ENCODE measurements at places on chromosomes 7 and 10. TPM values are rescaled to one million over a fixed set of nuclear protein-coding genes. Genes with fewer than 3 reads are reported as not detected.
A peak's percentile ranks its signal among the peaks of the same experiment; 100 is the strongest.

DNA sequence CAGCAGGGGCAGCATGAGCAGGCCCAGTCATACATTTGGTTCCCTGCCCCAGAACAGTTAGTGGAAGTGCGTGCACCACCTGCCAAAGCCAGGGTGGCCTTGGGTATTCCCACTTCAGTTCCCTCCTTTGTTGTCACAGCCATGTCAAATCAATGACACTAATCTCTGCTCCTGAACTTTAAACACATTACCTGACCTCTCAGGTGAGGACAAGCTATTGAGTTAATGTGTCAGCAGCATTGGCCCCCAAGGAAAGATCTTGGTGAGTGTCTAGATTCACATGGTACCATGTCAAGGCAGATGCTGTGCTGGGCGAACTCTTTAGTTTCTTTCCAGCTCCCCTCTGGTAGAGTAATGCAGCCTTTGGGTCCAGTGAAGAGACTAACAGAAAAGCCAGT, 2.1 kb downstream of the CYP3A5 start:
- H3K27ac ChIP-seq: no peak overlapping the region
- no peak overlapping the region for H3K4me3 ChIP-seq
- no peak for DNase-seq
- H3K36me3 ChIP-seq: no peaks in the 10 kb centered on the region

- H3K4me3 ChIP-seq: no peak overlapping the region
- no peak for DNase-seq
- H3K27me3 ChIP-seq: no peaks in the 10 kb centered on the region
- H3K27ac ChIP-seq: no peak overlapping the region
Observed at GRCh38 chr10:127989481-127990012, 82.6 kb downstream of the PTPRE start.

GRCh38 chr7:11191574-11192220, 218.0 kb downstream of the PHF14 start:
- no peaks in the 10 kb centered on the region for H3K36me3 ChIP-seq
- peaks cover 8% of the 10 kb centered on the region for H3K4me1 ChIP-seq

DNA sequence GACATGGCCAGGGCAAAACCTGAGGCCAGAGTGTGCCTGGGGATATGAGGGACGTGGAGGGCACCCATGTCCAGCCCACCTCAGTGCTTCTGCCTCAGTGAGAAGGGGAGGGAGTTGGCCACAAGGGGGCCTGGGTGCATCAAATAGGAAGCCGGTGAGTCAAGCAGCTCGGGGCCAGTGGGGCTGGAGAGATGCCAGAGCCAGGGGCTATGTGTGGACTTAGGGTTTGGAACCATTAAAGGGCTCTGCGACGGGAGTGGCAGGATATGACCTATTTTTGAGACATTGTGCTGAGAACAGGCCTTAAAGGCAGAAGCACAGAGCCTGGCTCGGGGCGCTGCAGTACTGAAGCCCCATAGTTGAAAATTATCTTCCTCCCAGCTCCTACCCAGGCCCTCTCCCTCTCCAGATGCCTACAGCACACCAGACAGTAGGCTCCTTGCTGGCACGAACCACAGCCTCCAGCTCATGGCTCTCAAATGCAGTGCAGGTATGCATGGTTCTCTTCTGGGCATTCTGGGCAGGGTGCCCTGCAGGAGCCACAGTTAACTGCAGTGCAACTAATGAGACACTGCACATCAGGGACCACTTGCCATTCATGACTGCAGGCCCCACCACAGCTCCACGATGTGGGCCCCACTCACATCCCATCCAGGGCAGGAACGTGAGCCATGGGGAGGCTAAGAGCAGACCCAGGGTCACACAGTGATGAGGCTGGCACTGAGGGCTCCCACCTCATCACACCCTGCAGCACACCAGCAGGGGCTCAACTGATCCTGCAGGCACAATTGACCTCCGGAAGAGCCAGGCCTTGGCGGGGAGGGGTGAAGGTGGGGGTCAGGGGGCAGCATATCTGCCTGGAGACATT, 7.2 kb upstream of the PGAM2 start:
- peak overlapping the region; percentile 64 for H3K27ac ChIP-seq
- no peak overlapping the region for H3K4me3 ChIP-seq
- peaks cover 3% of the 10 kb centered on the region for H3K4me1 ChIP-seq
- peak; percentile 85 for DNase-seq

GRCh38 chr7:5517057-5517456, 93.4 kb upstream of the TNRC18 start:
- no peaks in the 10 kb centered on the region for H3K36me3 ChIP-seq
- no peaks in the 10 kb centered on the region for H3K4me1 ChIP-seq
- no peak overlapping the region for H3K4me3 ChIP-seq
- H3K27me3 ChIP-seq: no peaks in the 10 kb centered on the region

GRCh38 chr7:107742678-107743566, 1.0 kb upstream of the CBLL1 start:
- peak overlapping the region; percentile 96 for H3K27ac ChIP-seq
- H3K4me3 ChIP-seq: peak overlapping the region; percentile 82
- peak; percentile 71 for DNase-seq
- H3K36me3 ChIP-seq: no peaks in the 10 kb centered on the region

GRCh38 chr7:2853147-2853546, 9.0 kb upstream of the GNA12 start:
- H3K27ac ChIP-seq: no peak overlapping the region
- H3K27me3 ChIP-seq: no peaks in the 10 kb centered on the region
- DNase-seq: peak; percentile 82
- peaks cover 18% of the 10 kb centered on the region for H3K4me1 ChIP-seq
- H3K36me3 ChIP-seq: no peaks in the 10 kb centered on the region
- H3K4me3 ChIP-seq: no peak overlapping the region

CHAT gene
- not detected for total RNA-seq

PNLIPRP3 gene
- total RNA-seq: not detected

LIMK1 gene
- total RNA-seq: 54.4 TPM

FBXL13 gene
- 1.8 TPM for total RNA-seq

UMAD1 gene
- 8.2 TPM for total RNA-seq

AKR1C3 gene
- 3.0 TPM for total RNA-seq

HTR7 gene
- 0.07 TPM for total RNA-seq
